ENCODE measurements at places on chromosomes 3 and 15.

DNA sequence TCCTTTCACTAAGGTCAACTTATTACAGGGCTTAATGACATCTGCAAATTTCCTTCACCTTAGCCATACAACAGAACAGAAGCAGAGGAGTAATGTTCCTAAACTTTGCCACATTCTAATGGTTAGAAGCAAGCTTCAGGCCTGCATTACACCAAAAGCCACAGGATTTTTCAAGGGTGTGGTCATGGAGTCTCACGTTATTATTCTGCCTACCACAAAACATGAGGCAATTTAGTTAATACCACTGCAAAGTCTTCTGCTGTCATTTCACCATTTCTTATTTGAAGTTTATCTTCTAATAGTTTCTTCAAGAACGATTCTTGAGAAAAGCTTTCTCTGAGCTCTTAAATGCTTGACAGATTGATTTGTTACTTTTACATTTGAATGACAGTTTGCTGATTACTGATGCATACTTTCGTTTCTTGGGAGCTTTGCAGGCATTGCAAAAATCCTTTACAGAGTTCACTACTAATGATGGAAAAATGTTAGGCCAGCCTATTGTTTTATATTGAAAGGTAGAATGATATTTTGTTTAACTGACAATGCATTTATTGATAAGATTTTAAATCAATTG, 1257.1 kb downstream of the NSUN3 start:
- no peak for DNase-seq

- no peak for DNase-seq
Measured at GRCh38 chr3:34929036-34929435, 710.3 kb upstream of the ARPP21 start.

- DNase-seq, result no peak
Measured at GRCh38 chr15:82081914-82082762, 36.3 kb upstream of the MEX3B start.

DNA sequence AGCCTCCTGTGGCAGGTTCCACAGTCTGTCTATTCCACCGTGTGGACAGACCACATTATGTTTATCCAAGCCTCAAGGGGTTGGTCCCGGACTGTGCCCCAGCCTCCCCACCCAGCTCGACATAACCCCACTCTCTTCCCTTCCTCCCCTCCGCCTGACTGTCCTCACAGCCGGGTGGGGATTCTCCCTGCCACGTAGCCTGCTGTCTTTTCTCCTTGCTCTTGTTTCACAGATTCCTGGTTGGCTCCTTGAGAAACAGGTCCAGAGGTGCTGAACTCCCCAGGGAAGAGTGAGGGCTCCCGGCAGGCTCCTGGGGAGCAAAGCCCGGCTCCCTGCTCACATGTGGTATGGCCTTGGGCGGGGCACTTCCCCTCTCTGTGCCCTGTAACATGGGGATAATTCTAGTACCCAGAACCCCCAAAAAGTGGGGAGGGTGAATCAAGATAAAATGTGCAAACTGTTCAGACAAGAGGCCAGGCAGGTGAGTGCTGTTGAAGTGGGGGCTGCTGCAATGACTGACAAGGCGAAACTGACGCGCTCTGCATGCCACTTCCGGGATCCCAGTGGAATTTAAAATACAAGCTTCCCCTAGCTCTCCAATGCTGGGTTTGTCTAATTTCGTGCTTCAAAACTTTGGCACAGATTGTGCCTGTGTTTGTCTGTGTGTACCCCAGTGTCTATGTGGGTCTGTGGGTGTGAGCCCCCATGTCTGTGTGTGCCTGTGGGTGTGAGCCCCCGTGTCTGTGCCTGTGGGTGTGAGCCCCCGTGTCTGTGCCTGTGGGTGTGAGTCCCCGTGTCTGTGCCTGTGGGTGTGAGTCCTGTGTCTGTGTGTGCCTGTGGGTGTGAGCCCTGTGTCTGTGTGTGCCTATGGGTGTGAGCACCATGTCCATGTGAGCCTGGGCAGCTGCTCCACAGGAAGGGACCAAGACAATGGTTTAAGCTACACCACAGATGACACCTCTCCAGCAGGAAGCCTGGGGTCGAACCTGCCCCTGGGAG, 160.6 kb upstream of the IQSEC1 start:
- DNase-seq, result no peak

GRCh38 chr15:90924375-90924774, 8.0 kb downstream of the HDDC3 start:
- DNase-seq, result no peak

DNA sequence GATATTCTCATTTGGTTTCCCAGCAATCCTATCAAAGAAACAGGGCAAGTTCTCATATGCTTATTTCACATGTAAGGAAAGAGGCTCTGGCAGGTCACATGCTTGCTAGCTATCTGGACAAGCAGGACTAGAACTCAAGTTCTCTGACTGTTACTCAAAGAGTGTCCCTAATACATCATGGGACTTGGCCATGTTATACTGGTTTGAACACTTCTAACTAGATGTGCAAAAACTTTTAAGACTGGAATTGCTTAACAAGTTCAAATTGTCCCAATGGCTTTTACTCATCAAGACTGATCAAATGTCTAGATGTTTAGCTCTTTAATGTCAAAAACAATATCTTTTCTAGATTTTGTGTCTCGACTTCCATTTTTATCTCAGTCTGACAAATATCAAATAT, 6.8 kb downstream of the GATM start:
- DNase-seq, result no peak

- DNase-seq, result no peak
Measured at GRCh38 chr3:31848911-31849310, 132.2 kb downstream of the OSBPL10 start.

- no peak for DNase-seq
Measured at GRCh38 chr3:160945336-160945735, 159.8 kb downstream of the B3GALNT1 start.

DNA sequence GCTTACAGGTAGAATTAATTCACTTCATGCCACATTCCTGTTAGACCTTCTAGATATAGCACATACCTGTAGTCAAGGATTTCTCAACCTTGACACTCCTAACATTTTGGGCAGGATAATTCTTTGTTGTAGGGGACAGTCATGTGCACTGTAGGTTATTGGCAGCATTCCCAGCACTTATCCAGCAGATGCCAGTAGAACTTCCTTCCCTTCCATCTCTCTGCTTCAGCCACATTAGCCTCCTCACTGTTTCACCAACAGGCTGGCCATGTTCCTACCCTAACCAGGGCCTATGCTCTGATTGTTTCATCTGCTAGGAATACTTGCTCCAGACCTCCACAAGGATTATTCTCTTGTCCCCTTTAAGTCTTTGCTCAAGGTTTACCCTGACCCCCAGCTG, 68.0 kb upstream of the STAC start:
- DNase-seq, result peak; percentile 19

DNA sequence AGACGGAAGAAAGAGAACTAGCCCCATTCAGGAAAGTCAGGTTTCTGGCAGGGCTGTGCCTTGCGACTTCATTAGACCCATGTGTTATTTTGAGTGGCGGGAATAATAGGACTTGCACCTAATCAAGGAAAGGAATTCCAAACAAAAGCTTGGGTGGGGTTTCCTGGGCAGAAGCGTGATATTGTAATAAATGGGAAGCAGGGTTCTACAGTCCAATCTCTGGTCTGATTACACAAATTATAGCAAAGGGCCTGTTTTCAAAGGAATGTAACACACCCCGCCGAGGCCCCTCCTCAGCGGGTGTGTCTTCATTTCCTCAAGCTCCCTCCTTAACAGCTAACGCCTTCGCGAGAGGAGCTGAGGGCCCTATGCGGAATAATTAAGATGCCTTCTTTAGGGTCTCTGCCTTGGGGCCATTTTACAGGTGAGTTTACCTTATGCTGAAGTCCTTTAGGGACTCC, 396.0 kb upstream of the C2CD4B start:
- no peak for DNase-seq

GRCh38 chr3:138549179-138549977, 44.7 kb downstream of the CEP70 start:
- DNase-seq, result no peak

DNA sequence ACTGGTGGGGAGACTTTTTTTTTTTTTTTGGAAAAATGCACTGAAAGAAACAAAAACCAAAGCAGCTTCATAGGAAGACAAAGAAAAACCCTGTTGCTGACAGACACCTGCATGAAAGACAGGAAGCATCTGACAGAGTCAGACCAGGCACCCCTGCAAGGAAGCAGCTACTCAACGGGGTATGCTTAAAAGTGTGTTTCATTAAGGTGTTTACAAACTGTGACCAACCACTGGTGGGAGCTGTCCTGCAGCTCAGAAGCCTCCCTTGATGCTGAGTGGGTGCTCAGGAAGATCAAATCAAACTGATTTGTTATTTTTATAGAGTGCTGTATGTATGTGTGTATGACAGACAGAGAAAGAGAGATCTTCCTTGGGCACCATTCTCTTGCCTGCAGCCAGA, 34.7 kb upstream of the AGBL1 start:
- DNase-seq, result no peak

GRCh38 chr3:195774917-195775316, 36.8 kb downstream of the MUC4 start:
- peak; percentile 35 for DNase-seq

DNA sequence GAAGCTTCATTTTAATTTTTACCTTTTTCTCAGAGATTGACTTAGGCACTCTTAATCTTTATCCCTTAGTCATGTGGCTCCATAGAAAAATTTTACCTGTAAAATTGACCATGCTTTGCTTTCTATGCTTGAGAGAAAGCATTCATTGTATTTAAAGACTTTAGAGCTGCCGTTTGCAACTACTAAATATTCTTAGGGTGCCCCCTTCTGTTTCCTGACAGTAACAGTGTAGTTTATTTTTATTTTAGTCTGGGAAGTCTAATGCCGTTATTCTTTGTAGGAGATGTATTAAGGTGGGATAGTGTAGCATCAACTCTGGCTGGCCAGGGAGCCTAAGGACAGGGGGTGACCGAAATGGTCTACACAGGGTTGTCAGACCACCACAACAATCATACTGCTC, 84.5 kb upstream of the SYNPR start:
- peak; percentile 44 for DNase-seq

GRCh38 chr3:105959851-105960250, 91.0 kb upstream of the CBLB start:
- DNase-seq, result no peak

DNA sequence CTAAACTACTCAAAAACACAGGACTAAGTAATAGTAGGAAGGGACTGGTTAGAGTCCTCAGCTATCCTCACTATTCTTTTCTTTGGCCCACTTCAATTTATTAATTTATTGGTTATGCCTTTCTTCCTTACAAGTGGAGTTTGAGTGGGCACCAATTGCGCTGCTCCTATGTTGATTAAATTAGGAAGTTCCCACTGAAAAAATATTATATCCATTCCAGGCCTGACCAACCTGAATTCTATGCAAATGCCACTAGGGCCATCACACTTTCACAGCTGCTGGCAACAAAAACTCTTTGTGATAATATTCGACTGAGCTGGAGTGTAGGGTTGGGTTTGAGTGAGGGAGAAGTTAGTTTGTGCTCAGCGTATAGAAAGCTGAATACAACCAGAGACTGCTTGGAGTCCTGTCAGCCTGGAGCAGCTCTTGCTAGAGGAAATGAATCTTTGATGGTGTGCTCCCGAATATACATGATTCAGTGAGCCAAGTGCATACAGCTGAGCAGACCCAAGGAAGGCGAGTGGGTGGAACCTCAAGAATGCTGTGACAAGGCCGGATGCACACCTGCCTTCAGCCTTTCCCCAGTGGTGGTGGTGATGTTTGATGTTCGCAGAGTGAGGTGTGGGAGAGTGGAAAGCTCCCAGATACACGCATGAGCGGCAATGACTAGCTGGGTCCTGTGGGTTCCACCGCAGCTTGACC, 1.5 kb downstream of the ARHGEF3 start:
- no peak for DNase-seq

GRCh38 chr3:55662683-55663082, 175.6 kb upstream of the WNT5A start:
- no peak for DNase-seq

DNA sequence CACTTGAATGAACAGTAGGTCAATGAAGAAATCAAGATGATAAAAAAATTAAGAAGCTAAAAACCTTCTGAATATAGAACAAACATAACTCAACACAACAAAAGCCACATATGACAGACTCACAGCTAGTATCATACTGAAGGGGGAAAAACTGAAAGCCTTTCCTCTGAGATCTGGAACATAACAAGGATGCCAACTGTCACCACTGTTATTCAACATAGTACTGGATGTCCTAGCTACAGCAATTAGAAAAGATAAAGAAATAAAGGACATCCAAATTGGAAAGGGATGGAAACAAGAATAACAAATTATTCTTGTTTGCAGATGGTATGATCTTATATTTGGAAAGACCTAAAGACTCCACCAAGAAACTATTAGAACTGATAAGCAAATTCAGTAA, 60.8 kb downstream of the ILDR1 start:
- DNase-seq, result no peak

DNA sequence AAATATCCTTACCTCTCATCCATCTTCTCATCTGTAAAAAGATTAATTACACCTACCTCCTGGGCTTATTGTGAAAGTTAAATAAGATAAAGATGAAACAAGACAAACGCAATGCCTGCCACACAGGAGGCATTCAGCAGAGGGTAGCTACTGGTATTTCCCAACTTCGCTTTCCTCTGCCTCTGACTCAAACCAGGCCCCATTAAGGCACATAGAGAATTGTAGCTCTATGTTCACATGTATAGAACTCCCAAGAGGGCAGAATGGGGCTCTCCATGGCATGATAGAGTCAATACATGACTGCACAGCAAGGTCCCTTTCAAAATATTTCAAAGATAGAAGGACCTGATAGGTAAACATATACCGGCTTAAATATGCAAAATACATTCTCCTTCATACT, 1.4 kb downstream of the LYSMD2 start:
- no peak for DNase-seq

DNA sequence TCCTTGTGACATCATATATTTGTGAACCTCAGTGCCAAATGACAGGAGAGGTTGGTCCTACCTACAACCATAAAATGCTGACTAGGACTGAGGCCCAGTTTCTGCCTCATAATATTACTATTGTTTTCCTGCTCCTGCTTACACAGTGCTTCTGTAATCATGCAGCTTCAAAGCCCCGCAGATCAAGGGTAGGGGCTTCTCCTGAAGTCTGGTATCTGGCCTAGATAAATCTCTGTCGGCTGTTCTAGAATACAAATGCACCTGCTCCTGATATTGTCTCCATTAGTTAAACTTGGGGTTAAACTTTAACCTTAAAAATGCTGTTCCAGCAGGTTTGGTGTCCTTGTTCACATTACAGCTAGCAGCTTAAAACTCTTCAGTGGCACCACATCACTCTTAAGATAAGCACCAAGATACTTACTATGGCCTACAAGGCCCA, 552.4 kb downstream of the TUSC7 start:
- no peak for DNase-seq

GRCh38 chr3:33058765-33059164, 38.2 kb downstream of the GLB1 start:
- DNase-seq, result no peak
